Kidney (tissue), 22 donors: ENCODE measurements at places on chromosomes 6 and 20.

- DNase-seq, result peak; percentile 91
Observed at GRCh38 chr20:49724408-49725223, 10.9 kb upstream of the B4GALT5 start.

- DNase-seq, result no peak
Observed at GRCh38 chr20:41094353-41095055, 42.8 kb upstream of the PLCG1 start.

DNA sequence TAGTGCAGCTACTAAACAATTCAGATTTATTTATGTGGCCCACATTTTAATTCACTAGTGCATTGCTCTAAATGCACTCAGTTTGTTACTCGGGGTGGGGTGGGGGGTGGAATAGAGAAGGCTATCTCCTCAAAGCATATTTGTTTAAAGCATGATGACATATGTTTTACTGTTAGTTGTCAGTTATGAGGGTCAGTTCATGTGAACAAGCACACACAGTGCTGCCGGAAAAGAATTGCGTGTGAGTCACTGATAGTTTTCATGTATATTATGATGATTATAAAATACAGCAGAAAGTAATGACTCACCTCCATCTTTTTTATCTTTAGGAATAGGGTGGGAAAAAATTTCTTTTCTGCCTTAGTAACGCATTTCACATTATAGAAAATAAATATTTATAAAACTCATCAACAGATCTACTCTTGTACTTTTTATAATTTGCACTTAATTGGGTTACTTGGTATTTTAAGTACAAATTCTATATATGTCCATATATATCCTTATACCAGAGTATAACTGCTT, 42.2 kb upstream of the STXBP5 start:
- DNase-seq, result no peak

DNA sequence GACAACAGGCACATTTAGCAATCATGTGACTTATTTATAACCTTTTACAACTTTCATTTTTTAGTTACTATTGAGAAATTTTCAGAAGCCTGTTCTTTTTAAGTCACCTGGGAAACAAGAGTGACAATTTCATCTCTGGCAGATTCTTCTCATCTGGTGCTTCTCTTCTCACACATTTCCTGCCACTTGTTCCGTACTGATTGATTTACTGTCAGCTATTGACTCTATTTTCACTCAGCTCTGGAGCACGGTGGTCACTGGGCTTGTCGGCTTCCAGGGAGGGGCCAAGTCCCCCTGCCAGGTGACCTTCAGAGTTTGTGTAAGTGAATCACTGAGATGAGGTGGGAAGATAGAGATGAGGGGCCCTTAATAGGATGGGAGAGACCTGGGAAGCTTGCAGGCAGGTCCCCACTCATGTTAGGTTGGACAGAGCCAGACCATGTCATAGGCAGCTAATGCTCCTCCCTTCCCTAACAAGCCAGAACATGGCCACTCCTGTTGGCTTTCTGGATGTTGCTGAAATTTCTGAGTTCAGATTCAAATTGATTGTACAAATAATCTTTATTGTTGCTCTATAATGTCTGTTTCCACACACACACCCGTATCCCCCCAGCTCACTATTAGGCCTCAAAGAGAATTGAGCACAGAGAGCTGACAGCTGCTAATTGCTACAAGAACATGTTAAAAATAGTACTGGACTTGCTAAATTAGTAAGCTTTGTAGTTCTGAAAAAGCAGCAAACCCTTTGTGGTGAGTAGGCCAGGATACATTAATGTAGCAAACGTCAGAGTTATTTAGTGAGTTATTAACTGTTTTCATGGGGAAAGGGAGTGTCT, 13.3 kb downstream of the DUSP22 start:
- peak; percentile 64 for DNase-seq

DNA sequence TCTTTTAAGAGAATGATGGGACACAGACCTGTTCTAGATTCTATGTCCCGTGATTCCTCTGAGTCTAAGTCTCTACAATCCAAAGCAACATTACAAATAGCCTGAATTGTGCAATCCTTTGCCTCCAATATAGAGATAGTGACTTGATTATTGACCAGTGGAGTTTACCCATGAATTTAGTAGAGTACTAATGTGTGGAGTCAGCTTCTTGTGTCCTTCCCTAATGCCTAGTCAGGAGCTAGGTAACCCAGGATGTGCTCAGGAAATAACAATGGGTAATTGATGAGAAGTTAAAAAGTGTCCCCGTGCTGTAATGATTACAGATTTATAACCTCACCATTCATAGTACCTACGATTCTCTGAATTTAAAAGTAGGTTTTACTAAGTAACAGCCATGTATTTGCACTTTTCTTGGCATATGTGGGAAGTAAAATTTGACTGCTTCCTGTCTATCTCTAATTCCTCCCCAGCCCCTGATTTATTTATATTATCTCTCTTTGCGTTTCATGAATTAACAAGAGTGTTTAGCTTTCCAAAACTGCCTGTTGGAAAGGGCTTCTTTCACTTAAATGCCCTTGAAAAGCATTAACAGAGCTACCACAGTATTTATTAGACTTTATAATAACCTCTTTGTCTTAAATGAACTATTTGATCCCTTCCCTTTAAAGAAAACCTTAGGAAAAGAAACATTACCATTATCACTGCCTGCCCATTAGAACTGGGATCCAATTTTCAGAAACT, 30.5 kb downstream of the NEDD9 start:
- DNase-seq, result no peak

DNA sequence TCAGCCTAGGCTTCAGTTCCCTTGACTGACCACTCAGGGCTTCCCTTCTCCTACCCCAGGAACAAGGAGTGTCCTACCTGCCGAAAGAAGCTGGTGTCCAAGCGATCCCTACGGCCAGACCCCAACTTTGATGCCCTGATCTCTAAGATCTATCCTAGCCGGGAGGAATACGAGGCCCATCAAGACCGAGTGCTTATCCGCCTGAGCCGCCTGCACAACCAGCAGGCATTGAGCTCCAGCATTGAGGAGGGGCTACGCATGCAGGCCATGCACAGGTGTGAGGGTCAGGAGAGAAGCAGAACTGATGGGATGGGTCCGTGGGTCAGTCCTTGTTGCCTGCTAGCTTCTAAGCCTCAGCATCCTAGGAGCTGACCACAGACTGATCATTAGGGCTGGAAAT, 1.6 kb downstream of the RING1 start:
- DNase-seq, result no peak

GRCh38 chr6:91358986-91359385, 772.1 kb upstream of the MAP3K7 start:
- DNase-seq, result no peak

- no peak for DNase-seq
Observed at GRCh38 chr6:139927236-139927635, 552.8 kb upstream of the CITED2 start.

- DNase-seq, result no peak
Observed at GRCh38 chr6:113356139-113356538, 501.0 kb upstream of the MARCKS start.
